ENCODE measurements at places on chromosomes 5 and 9.
A peak's percentile ranks its signal among the peaks of the same experiment; 100 is the strongest.

GRCh38 chr9:137872296-137872695 lies 5.3 kb upstream of the CACNA1B start:
- DNase-seq = no peak

DNA sequence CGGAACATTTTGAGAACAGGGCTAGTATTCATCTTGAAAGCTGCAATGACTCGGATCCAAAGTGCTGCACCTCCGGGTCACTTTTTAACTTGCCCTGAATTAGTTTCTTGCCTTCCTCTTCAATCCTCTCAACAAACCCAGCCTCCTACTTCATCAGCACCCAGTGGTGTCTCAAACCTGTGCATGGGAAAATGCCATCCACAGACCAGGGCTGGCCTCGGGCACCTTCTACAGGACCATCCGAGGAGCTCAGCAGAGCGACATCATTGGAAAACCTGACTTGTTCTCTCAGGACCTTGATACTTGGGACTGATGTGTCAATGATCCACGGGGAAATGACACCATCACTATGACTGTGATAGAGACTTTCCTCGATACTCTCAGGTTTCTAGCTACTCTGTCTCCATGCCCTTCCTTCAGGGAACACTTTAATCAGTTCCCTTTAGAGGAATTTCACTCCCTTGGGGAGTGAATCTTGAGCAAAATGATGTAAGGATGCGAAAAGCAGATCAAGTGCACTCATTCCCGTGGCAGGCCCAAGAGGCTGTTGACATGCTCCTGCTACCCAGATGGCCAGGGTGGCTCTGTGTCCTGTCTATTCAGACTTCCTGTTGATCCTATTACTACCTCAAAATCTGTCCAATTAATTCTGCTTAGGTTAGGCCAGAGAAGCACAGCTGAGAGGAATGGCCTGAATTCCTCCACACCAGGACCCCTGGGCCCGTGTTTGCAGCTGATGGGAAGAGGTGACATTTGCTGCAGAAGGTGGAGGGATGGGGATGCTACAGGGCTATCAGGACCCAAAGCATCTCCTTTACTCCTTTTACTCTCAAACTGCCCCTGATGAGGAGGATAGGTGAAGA lies 96.5 kb upstream of the SLC25A48 start:
- no peak for DNase-seq

GRCh38 chr5:151267491-151268260 lies 14.7 kb downstream of the GM2A start:
- DNase-seq = no peak

DNA sequence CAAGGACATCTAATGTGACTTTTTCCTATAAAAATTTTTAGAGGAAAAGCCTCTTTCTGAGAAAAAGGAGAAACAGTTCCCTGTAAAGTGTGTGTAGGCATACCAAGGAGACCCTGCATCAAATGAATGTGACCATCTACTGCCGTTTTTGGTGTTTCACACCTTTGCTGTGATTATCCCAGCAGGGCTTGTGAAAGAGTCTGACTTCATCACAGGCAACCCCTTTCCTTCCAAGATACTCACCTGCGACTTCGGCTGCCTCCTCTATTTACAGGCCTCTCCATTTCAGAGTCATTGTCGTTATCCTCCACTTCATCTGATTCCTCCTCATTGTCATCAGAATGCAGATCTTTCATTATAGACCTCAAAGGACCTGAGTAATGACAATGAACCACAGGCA lies 259.1 kb downstream of the MLLT3 start:
- DNase-seq = no peak

GRCh38 chr9:133238851-133239532 lies 29.9 kb upstream of the OBP2B start:
- peak; percentile 34 for DNase-seq

- no peak for DNase-seq
Measured at GRCh38 chr5:115815006-115815692, 1.3 kb downstream of the CDO1 start.

- DNase-seq = no peak
Measured at GRCh38 chr9:127049581-127049980, 72.9 kb downstream of the ANGPTL2 start.

- DNase-seq = no peak
Measured at GRCh38 chr5:9698841-9699240, 68.7 kb upstream of the TAS2R1 start.

DNA sequence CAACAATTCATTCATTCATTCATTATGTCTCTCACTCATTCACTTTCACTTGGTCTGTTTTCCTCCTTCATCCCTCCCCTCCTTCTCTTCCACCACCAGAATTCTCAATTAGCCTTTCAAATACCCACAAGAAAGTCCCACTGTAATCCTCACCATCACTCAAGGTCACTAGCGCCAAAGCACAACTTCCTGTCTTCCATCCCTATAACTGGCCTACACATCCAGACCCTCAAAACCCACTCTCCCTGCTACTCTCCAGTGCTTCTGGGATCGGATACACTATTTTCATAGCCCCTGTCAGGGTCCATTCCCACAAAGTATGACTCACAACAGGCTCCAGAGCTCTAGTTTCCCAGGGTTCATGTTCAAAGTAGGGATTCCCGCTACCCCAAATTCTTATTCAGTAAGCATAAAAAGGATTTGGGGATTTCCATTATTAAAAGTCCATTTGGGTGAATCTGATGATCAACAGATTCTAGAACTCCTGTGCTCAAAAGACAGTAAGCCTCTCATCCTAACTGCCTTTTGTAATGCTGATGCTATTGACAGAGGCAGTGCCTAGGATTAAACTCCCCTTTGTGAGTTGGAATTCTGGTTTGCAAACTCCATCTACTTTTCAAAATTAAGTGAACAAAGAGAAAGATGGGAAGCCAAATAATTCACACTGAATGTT lies 250.9 kb downstream of the SEMA5A start:
- no peak for DNase-seq

- no peak for DNase-seq
Measured at GRCh38 chr5:79119486-79119885, 7.9 kb downstream of the BHMT start.

DNA sequence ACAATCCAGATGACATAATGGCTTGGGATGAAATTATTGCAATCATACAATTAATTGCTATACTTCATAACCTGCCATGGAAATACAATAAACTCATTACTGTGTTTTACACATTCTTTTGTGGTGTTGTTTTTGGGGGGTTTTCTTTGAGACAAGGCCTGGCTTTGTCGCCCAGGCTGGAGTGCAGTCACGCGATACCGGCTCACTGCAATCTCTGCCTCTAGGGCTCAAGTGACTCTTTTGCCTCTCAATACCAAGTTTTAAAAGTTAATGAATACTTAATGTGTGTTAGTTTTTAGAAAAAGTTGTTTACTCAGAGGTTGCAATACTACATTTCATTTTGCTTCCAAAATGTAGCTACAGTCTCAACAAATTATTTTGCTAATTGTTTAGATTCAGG lies 598.4 kb downstream of the CHSY3 start:
- no peak for DNase-seq

DNA sequence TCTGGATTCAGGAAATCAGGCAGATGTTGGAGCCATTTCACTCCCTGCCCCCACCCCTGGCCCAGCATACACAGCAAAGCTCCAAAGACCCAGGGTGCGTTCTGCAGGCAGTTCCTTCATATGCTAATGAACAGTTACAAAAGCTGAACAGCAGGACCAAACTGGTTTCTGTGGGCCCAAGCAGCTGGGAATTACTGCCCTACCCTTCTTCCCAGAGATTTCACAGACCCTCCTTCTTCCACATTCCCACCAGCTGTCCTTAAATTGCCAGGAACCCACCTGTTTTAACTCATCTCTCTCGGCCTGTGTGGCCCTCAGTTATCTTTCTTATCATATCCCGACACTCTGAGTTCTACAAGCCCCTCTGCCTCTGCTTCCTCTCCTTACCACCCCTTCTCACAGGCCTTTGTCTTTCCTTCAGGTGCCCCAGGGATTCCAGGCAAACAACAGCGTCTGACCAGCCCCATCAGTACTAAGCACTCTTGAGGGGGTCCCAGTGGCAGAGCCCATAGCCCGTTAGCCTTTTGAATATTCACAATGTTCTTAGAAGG lies 10.6 kb upstream of the F2RL1 start:
- DNase-seq = no peak

DNA sequence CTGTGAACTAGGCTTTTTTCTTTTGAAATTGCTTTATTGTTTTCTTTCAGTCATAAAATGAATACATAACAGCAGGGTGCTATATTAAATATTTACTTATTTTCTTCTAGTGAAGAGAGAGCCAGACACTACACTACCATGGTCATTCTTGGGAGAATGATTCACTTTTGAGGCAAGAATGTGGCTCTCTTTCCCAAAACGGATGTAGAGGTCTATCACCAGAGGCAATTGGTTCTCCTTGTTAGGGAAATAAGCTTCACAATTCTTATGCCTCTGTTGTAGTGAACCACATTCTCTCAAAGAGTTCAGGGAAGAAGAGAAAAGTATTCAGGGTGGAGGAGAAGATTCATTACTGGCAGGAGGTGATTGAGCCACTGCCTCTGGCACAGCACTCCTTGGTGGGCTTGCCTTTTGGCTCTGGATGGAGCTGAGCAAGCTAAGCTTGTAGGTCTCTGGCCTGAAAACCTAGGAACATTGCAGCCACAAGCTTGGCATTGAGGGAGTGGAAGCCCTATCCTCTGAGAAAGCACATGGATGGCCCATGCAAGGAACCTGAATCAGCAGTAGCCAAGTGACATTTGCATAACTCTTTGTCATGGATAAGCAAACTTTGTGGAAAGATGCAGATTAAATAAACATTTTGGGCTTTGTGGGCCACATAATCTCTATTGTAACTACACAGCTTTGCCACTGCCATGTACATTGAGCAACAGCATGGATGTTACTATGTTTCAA lies 179.0 kb upstream of the TNC start:
- no peak for DNase-seq

DNA sequence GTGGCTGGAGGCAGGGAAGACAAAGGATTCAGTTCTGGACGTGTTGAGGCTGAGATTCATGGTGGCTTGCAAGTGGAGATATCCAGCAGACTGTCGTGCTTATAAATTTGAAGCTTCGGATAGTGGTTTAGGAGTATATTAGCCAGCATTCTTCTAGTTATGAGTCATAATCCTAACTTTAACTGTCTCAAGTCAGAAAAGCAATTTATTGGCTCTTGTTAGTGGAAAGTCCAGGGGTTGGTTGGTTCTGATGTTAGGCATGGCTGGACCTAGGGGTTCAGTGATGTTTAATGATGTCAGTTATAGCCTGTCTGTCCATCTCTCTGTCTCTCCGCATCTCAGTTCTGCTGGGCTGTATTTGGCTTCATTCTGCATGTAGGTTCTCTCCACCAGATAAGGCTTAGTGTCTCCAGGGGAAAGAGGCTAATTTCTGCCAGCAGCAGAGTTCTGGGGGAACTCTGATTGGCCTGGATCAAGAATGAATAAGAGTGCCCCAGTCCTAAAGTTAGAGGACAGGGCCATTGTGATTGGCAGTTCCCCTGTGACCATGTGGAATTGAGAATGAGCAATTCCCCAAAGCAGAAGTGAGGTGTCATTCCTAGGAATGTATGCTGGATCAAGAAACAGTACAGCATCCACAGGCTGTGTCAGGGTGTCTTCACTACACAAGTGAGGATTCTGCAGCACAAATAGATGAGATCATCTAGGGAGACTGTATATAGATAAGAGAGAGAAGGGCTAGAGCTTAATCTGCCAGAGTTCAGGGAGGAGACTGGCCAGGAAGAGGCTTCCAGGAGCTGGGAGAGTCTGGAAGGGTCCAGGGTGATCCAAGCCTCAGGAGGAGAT lies 72.9 kb upstream of the SHB start:
- no peak for DNase-seq

- DNase-seq = no peak
Measured at GRCh38 chr9:28319981-28320380, 746.7 kb upstream of the C9orf72 start.

DNA sequence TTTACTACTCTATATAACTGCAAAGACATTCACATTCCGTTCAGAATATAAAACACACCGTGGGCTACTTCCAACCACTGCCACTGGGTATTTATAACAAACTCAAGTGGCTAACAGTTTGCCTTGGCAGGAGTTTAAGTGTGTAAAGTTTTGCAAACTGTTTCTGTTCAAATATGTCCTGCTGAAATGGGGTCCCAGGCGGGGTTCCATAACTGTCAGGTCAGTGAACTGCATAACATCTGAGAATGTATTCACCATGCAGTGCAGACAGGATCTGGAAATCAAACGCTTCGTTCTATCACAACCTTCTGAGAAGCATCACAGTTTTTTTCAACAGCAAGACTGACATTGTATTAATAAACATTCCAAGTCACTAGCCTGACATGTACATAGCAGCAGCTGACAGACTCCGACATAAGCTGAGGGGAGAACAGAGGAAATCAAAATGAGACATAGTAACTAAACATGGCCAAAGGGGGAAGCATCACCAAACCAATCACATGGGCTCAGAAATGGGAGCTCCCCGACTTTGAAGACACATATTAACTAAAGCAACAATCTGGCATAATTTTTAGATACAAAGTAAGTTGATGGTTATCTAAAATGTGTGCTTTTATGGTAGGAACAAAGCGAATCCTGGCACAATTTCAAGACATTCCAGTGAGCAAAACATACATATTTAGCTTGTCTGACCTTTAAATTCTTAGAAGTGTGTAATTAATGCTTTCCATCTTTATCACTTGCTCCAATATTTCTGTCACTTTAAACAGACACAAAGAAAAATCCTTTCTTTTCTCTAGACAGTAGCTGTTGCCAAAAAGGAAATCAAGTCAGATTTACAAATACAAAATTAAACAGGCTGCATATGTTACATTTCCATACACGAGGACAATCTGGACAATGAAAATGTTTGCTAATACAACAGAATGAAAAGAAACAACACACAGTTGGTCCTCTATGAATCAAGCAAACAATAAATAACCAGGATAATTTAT lies 156.8 kb downstream of the MAPKAP1 start:
- DNase-seq = no peak

- DNase-seq = no peak
Measured at GRCh38 chr5:134958755-134959154, 9.0 kb upstream of the CATSPER3 start.

GRCh38 chr5:117496801-117497200 lies 922.2 kb upstream of the SEMA6A start:
- no peak for DNase-seq

DNA sequence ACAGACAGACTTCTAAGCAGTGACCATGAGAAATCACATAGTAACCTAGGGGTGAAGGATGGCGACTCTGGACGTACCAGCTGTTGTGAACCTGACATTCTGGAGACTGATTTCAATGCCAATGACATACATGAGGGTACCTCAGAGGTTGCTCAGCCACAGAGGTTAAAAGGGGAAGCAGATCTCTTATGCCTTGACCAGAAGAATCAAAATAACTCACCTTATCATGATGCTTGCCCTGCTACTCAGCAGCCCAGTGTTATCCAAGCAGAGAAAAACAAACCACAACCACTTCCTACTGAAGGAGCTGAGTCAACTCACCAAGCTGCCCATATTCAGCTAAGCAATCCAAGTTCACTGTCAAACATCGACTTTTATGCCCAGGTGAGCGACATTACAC lies 38.0 kb upstream of the CCDC152 start:
- DNase-seq = no peak

- DNase-seq = no peak
Measured at GRCh38 chr5:165263536-165263935, 1758.1 kb downstream of the MAT2B start.

- no peak for DNase-seq
Measured at GRCh38 chr9:16192403-16193017, 639.7 kb downstream of the CCDC171 start.
